Aorta (tissue), 5 donors: ENCODE measurements at places on chromosomes 6 and 20. TPM values are rescaled to one million over a fixed set of nuclear protein-coding genes. Genes with fewer than 3 reads are reported as not detected.
A peak's percentile ranks its signal among the peaks of the same experiment; 100 is the strongest.

The DOK5 gene
- polyA plus RNA-seq = 9.0 TPM

The IMPG1 gene
- polyA plus RNA-seq = not detected

The CHMP4B gene
- polyA plus RNA-seq = 149 TPM

The PTCRA gene
- polyA plus RNA-seq = not detected

DNA sequence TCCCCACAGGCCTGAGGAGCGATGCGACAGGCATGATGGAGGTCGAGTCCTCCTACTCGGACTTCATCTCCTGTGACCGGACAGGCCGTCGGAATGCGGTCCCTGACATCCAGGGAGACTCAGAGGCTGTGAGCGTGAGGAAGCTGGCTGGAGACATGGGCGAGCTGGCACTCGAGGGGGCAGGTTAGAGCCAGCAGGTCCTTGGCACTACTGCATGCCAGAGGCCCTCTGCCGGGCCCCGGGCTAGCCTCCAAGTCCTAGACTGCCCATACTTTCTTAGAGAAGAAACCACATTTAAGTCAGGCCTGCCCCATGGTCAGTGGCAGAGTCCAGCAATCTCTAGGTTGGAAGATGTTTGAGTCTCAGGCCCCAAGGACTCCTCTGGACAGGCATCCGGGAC is 32.1 kb downstream of the PKIG start:
- DNase-seq = peak; percentile 86
- H3K27me3 ChIP-seq = no peaks in the 10 kb centered on the region
- peaks cover 1% of the 10 kb centered on the region for H3K36me3 ChIP-seq
- H3K4me3 ChIP-seq = no peak overlapping the region

GRCh38 chr6:50390416-50390815 is 322.9 kb upstream of the TFAP2D start:
- no peak overlapping the region for H3K27ac ChIP-seq
- DNase-seq = no peak
- no peaks in the 10 kb centered on the region for H3K36me3 ChIP-seq
- no peak overlapping the region for H3K4me3 ChIP-seq
- no peaks in the 10 kb centered on the region for H3K4me1 ChIP-seq

DNA sequence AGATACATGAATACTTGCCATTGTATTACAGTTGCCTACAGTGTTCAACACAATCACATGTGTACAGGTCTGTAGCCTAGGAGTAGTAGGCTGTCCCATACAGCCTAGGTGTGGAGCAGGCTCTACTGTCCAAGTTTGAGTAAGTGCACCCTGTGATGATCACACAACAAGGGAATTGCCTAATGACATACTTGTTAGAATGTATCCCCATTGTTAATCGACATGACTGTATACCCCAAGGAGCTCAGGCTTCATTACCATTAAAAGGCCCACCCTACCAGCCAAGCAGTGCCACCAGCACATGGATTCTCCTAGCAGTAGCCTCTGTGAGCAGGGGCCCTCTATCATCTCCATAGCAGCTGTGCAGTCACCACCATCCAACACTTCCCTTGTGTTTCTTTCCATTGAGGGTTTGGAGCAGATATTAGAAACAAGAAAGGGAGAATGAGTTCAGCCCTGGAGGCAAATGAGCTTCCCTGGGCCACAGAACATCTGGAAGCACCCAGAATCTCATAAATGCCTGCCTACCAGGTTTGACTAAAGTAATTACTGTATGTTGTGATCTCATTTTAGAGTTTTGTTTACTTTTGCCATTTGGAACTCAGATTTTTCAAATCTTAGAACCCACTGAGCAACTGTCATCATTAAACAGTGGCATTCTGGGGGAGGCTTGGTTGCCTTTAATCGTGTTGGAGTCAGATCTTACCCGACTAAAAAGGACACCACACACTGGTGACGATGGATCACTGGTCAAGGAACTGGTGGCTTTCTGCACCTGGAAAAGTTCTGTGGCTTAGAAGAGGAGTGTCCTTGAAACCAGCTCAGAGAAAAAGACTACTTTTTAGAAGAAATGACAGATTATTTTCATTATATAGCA is 104.9 kb downstream of the TULP4 start:
- no peaks in the 10 kb centered on the region for H3K27me3 ChIP-seq
- H3K27ac ChIP-seq = no peak overlapping the region
- peaks cover 4% of the 10 kb centered on the region for H3K36me3 ChIP-seq
- H3K4me1 ChIP-seq = no peaks in the 10 kb centered on the region
- no peak overlapping the region for H3K4me3 ChIP-seq

DNA sequence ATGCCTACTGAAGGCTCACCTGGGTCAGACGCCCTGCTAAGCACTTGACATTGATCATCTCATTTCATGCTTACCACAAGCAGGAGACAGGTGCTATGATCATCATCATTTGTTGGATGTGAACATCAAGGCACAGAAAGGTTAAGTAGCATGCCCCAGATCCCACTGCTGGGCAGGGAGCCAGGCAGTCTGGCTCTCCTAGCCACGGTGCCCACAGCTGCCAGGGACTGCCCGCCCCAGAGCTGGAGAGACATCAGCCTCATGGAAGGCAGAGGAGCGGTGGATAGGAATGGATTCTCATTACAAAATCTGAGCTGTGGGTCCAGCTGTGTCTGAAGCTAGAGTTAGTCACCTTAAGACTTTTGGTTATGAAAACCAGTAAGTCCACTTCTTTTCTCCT is 3.6 kb downstream of the SULF2 start:
- DNase-seq = no peak
- H3K27ac ChIP-seq = no peak overlapping the region
- H3K27me3 ChIP-seq = no peaks in the 10 kb centered on the region
- no peaks in the 10 kb centered on the region for H3K4me1 ChIP-seq

DNA sequence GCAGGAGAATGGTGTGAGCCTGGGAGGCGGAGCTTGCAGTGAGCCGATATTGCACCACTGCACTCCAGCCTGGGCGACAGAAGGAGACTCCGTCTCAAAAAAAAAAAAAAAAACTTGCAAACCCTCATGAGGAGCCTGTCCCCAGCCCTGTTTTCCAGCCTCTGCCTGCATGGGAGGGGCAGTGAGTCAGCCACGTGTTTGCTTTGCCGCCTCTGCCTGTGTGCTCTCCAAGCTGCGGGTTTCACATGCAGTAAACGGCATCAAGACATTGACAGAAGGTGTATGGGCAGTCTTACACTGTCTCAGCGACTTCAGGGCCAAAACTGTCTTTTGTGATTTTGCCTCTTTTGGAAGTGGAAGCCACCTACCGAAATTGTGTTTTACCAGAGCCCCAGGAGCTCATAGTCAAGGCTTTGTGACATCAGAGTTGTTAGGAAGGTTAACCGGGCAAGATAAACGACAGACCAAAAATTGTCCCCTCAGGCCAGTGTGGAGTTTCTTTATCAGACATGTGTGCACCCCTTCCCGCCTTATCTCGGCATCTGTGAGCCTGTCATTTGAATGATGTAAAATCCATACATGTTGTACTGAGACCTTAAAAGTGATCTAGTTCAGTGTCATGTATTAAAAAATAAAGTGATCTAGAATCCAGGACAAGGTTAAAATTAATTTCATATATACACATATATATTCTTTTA is 52.9 kb downstream of the RPP40 start:
- no peak overlapping the region for H3K4me3 ChIP-seq
- no peak overlapping the region for H3K27ac ChIP-seq
- no peaks in the 10 kb centered on the region for H3K36me3 ChIP-seq
- H3K27me3 ChIP-seq = no peaks in the 10 kb centered on the region
- DNase-seq = no peak

GRCh38 chr20:2814587-2815051 is at the start of gene C20orf141:
TSS of gene C20orf141 (plus strand) at chr20:2814987. CDS start at chr20:2815185, 198 bp downstream.
- H3K27me3 ChIP-seq = peaks cover 3% of the 10 kb centered on the region
- no peaks in the 10 kb centered on the region for H3K36me3 ChIP-seq
- no peaks in the 10 kb centered on the region for H3K4me1 ChIP-seq
- no peak within 1 kb of the TSS for H3K27ac ChIP-seq

DNA sequence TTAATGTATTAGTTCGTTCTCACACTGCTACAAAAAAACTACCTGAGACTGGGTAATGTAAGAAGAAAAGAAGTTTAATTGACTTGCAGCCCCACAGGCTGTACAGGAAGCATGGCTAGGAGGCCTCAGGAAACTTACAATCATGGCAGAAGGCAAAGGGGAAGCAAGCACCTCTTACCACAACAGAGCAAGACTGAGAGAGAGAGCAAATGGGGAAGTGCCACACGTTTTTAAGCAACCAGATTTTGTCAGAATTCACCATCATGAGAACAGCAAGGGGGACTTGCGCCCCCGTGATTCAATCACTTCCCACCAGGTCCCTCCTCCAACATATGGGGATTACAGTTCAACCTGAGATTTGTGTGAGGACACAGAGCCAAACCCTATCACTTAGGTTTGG is 70.8 kb upstream of the SRSF6 start:
- no peaks in the 10 kb centered on the region for H3K36me3 ChIP-seq
- no peaks in the 10 kb centered on the region for H3K27me3 ChIP-seq
- DNase-seq = no peak

GRCh38 chr6:26152226-26153101 is 65.2 kb downstream of the HFE start:
- DNase-seq = no peak
- no peaks in the 10 kb centered on the region for H3K4me1 ChIP-seq
- H3K36me3 ChIP-seq = no peaks in the 10 kb centered on the region
- no peak overlapping the region for H3K27ac ChIP-seq
- no peak overlapping the region for H3K4me3 ChIP-seq
- H3K27me3 ChIP-seq = peaks cover 4% of the 10 kb centered on the region

- no peak for DNase-seq
- H3K4me3 ChIP-seq = no peak overlapping the region
- no peaks in the 10 kb centered on the region for H3K36me3 ChIP-seq
- H3K4me1 ChIP-seq = no peaks in the 10 kb centered on the region
- no peaks in the 10 kb centered on the region for H3K27me3 ChIP-seq
Observed at GRCh38 chr6:163170294-163170883, 244.1 kb upstream of the QKI start.

- no peak overlapping the region for H3K27ac ChIP-seq
- H3K4me3 ChIP-seq = no peak overlapping the region
- no peaks in the 10 kb centered on the region for H3K4me1 ChIP-seq
- no peaks in the 10 kb centered on the region for H3K27me3 ChIP-seq
Observed at GRCh38 chr6:90656325-90656724, 69.5 kb upstream of the MAP3K7 start.

DNA sequence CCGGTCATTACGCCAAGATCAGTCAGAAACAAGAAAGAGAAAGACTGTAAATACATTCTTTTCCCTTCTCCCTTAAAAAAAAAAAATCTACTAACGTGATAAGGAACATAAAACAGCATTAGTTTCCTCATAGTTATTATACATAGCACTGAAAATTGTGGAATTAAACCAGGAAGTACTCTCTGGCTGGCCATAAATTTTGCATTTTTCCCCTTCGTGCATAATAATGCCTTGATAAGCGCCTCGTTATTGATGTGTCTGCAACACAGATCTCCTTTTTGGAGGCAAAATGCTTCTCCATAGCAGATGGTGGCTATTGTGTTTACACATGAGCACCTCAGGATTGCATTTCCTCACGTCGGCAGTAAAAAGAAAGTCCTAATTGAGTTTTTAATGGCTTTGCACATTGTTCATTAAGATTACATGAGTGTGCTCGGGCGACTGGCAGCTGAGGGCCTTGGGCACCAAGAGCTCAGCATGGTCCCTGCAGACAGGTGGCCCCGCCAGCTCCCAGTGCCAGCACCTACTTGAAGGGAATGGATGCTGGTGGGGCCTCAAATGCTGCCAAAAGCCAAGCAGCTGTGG is 394.5 kb downstream of the PTPRT start:
- no peak for DNase-seq
- no peak overlapping the region for H3K4me3 ChIP-seq
- H3K27ac ChIP-seq = no peak overlapping the region
- H3K27me3 ChIP-seq = no peaks in the 10 kb centered on the region

DNA sequence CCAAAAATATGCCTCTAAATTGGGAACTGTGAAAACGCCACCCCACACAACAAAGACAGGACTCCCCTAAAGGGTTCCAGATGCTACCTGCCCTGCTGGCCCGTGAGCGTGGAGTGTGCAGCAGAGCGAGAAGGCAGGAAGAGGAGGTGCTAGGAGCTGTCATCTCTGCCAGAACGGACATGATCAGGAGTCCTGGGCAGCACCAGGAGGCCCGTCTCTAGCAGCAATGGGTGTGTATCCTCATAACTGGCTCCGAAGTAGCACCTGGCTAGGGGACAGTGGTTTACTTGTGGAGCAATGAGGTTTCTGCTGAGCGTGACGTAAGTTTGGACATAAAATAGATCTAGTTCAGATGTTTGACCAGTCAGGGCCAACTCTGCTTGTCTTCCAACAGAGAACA is 226.0 kb downstream of the CDH4 start:
- no peak overlapping the region for H3K4me3 ChIP-seq
- no peaks in the 10 kb centered on the region for H3K36me3 ChIP-seq
- no peaks in the 10 kb centered on the region for H3K27me3 ChIP-seq
- H3K4me1 ChIP-seq = no peaks in the 10 kb centered on the region

DNA sequence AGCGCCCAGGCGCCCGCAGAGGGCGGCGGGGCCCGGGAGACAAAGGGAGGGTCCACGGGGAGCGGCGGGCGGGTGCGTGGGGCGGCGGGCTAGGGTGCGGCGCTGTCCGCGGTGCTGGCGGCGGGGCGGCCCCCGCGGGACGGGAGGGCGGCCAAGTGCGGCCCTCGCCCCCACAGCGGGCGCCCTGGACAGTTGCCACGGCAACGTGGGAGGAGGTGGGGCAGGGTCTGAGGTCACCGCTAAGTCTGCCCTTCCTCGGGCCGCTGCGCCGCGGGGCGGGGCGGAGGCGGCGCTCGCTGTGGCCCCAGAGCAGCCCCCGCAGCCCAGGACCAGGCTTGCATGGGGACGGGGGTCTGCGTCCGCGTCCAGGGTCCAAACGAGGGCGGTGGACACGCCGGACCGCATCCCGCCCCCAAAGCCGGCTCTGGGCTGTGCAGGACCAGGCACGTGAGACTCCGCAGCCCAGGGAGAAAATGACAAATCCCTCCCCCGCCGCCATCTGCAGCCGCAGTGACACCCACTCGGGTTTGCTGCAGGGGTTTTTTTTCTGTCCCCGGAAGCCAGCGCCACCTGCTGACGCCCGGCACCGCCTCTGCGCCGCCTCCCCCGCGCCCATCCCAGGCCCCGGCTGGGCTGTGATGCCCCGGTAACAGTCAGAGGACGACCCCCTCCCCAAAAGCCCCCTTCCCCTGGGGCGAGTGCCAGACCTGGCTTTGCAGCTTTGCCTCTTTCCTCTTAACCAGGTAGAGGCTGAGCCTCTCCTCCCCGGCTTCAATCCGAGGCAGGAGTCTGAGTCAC is 36.8 kb downstream of the YTHDF1 start:
- no peak for DNase-seq
- no peaks in the 10 kb centered on the region for H3K4me1 ChIP-seq
- no peak overlapping the region for H3K27ac ChIP-seq
